ENCODE measurements at places on chromosomes 4 and X.

- DNase-seq, result no peak
Measured at GRCh38 chr4:44674471-44674870, 3.7 kb upstream of the GUF1 start.

DNA sequence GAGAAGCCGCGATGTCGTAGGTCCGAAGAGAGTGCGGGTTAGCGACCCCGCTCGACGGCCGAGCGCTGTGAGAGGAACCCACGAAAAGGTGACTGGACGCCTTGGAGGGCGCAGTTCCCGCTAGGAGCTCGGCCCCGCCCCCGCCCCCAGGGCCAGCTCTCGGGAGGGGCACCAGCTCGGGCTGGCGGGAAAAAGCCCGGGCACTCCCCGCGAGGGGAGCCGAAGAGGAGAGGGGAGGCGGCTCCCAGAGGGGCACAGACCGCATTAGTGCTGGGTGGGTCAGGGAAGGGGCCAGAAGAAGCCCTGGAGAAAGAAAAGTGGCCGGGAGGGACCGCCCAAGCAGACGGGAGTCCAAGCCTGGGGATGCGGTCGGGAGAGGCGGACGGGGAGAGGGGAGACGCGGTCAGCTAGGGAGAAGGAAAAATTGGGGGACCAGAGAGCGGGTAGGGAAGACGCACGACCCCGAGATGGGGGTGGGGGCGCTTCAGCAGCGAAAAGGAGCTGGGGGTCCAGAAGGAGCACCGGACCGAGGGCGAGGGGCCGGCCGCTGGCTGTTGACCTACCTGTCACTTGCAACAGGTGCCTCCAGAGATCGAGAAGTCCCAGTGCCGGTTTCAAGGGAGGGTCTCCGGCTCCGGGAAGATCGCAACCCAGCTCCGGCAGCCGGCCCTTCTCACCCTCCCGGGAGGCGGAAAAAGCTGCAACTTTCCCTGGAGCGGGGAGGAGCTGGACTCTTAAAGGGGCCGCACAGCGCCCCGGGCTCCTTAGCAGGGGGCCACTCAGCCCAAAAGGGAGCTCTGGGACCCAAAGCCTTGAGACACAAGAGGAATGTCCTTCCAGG is at the start of gene SYTL4:
Gene SYTL4, minus strand, starts transcription at position 681 of the 841 bp plus-strand sequence. CDS start 30,084 bp downstream, outside the sequence.
- no peak for DNase-seq

- no peak for DNase-seq
Measured at GRCh38 chrX:76148041-76148665, 24.7 kb upstream of the PBDC1 start.

GRCh38 chr4:81607950-81608349 is 136.2 kb upstream of the RASGEF1B start:
- DNase-seq, result no peak

DNA sequence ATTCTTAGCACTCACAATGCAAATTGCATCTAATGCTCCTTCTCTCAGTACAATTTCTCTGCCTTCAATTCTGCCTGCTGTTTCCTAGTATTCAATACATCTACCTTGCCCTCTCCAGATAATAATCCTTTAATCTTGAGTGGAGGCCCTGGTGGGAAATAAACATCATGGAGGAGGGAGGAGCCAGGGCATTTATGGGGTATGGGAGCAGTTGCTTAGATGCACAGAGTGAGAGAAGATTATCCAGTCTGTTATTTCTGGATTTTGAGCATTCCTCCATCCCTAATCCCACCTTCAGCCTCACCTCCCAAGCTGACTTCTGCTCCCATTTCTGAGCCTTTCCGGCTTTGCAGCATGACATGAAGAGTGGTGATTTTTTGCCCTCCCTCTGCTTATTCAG is 127.9 kb upstream of the PPP3CA start:
- DNase-seq, result no peak

GRCh38 chrX:127466211-127466610 is 586.0 kb downstream of the ACTRT1 start:
- no peak for DNase-seq

DNA sequence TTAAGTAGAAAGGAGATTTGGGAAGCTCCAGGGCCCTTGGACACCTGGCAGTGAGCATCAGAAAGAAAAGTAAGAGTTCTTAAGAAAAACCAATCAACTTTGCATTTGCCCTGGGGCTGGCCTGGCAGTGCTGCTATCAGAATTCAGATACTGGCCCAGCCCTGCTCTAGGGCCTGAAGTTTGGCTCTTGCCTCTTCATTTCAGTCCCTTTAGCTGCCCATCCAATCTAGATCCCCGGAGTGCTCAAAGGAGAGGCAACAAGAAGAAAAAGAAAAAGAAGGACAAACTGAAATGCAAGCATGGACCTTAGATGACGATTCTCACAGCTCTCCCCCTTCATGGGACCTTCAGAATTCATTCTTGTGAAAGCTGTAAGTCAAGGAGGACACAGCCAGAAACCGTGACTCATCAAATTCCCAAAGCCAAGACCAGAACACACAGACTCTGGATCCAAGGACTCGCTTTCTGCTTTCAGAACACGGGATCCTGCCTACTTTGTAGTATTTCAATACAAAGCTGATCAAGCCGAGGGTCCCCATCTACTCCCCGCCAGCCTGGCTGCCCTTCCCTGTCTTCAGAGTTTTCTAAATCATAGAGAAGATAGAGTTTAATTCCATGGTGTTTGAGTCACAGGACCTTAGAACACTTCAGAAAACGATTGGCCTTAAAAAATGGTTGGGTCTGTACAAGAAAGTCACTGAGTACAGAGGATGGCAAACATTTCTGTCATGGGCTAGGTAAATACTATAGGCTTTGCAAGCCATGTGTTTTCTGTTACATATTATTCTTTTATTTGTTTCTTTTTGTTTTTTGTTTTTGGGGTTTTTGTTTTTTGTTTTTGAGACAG is 103.7 kb downstream of the RBM47 start:
- no peak for DNase-seq

DNA sequence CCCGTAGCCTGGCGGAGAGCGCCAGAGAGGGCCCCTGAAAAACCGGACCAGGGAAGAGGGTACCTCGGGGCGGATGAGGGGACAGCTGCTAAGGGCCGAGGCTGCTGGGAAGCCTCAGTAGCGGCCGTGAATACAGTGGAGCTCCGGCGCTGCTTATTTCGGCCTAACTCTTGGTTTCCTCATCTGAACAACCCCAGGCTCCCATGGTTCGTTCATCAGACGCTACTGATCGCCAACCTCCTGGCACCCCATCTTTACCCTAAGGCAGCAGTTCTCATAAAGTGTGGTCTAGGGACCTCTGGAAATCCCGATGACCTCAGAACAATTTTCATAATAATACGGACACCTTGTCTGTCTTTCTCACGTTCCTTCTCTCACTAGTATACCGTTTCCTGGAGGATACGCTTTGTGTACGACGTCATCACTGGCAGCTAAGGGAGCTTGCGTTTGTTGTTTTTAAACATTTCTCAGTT is 645 bp upstream of the RAB28 start:
- no peak for DNase-seq

DNA sequence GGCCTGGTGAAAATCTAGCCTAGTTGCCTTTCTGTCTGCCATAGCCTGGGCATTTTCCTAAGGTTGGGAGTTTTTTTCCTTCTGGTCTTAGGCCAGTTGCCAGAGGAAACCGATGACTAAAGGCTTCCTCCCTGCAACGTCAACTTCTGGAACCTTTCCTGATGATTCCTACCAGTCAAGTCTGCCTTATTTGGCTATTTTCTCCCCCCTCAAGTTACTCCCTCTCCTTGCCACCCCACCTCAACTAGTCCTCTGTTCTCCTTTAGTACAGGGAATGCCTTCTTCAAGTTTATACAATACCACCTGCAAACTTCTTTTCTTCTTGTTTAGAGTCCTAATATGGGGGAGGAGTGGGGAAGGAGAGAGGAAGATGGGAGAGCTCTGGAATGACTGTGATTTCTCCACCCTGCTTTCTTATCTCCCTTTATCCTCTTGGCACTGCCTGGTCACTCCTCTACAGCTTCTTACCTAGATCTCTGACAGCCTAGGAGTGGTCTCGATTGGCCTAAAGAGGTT is 10.6 kb downstream of the MSN start:
- DNase-seq, result no peak

DNA sequence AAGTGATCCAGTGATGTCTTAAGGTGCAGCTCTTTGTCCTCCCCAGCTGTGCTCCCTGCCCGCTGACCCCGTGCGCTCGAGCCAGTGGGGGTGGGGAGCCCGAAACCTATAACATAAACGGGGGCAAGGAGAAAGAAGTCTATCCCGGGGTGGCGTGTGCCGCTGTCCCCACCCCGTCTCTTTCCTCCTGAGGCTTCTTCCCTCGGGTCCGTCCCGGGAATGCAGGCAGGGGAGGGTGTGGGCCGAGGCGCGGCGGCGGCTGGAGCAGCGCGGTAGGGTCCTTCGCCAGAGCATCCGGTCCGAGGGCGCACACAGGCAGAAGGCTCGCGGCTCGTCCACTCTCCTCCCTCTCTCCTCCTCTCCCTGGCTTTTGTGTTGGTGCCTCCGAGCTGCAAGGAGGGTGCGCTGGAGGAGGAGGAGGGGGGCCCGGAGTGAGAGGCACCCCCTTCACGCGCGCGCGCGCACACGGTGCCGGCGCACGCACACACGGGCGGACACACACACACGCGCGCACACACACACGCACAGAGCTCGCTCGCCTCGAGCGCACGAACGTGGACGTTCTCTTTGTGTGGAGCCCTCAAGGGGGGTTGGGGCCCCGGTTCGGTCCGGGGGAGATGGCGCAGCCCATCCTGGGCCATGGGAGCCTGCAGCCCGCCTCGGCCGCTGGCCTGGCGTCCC is at the start of gene RAB33A:
Gene RAB33A, plus strand, starts transcription at position 517 of the 681 bp plus-strand sequence. Its CDS starts 101 bp downstream, at position 618.
- no peak for DNase-seq

GRCh38 chr4:7389101-7389701 is 45.5 kb downstream of the PSAPL1 start:
- DNase-seq, result no peak

GRCh38 chrX:103554687-103555424 is 30.5 kb upstream of the TCEAL4 start:
- no peak for DNase-seq

- no peak for DNase-seq
Measured at GRCh38 chr4:151931563-151931962, 170.8 kb upstream of the GATB start.

DNA sequence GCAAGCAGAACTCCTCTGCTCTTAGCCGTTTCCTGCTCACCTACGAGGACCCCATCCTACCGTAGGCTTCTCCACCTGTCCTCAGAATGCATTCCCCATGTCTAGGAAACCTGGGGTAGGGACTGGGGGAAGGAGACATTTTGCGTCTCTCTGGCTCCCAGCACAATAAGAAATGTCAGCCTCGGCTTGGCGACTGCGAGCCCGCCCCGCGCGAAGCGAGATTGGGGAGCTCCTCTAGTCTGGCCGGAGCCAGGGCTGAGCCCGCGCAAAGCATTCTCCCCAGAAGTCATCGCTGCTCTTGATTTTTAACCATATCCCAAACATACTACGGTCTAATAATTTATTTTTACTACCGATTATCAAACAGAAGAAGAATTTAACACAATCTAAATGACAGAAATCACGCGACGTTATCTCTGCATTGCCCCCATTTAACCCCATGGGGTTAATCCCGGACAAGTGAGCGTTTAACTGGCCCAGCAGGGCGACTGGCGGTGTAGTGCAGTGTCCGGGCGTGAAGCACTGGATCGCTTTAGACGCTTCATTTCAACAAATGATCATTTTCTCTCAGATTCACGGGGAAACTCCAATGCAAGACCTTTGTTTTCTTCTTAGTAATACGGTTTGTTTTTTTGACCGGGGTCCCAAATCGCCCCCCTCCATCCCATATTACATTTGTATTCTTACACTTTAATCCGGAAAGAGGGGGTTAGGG is 8.0 kb upstream of the PITX2 start:
- DNase-seq, result no peak

GRCh38 chr4:134215620-134216344 is 14.2 kb upstream of the PABPC4L start:
- no peak for DNase-seq

- no peak for DNase-seq
Measured at GRCh38 chrX:77693594-77693993, 92.4 kb downstream of the ATRX start.

GRCh38 chr4:99471896-99472295 is 36.8 kb upstream of the ADH7 start:
- no peak for DNase-seq

DNA sequence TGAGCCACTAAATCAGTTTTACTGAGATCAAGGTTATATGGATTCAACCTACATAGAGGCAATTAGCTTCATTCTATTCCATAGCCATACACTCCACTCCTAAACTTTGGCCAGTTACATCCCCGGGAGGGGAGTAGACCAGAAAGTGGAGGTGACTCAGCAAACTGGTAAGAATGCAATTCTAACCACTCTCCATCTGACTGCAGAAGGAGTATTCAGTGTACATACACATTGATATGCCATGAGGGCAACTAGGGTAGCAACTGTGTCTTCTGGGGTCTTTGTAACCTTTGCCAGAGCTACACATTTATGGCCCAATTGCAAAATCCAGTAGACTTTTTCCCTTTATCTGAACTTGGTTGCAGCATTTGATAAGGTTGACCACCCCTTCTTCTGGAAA is 7.6 kb downstream of the SLC25A43 start:
- DNase-seq, result no peak

GRCh38 chrX:15930585-15930984 is 76.0 kb upstream of the AP1S2 start:
- DNase-seq, result no peak

GRCh38 chr4:114057746-114058145 is 78.3 kb upstream of the ARSJ start:
- DNase-seq, result no peak

- DNase-seq, result no peak
Measured at GRCh38 chr4:14888790-14889572, 113.3 kb upstream of the CPEB2 start.

DNA sequence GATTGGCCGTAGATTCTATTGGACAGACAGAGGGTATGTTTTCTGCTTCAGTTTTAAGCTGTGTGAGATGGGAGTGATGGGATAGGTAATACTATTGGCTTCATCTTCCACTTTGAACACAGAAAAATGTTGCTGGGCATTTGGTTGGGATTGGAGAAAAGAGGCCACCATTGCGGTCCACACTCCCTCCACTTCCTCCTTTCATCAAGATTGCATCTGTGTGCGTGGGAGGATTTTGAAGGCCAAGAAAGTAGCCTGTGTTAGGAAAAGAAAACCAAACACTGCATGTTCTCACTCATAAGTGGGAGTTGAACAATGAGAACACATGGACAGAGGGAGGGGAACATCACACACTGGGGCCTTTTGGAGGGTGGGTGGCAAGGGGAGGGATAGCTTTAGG is 56.4 kb downstream of the EGF start:
- DNase-seq, result no peak

GRCh38 chr4:11021333-11021732 is 336.8 kb upstream of the CLNK start:
- no peak for DNase-seq
